ENCODE measurements at places on chromosomes 6 and 20.

GRCh38 chr6:163384510-163384909 is 30.0 kb upstream of the QKI start:
- no peak for DNase-seq

- no peak for DNase-seq
These were observed 50.1 kb upstream of the NCOA3 start for GRCh38 chr20:47451602-47451904.

DNA sequence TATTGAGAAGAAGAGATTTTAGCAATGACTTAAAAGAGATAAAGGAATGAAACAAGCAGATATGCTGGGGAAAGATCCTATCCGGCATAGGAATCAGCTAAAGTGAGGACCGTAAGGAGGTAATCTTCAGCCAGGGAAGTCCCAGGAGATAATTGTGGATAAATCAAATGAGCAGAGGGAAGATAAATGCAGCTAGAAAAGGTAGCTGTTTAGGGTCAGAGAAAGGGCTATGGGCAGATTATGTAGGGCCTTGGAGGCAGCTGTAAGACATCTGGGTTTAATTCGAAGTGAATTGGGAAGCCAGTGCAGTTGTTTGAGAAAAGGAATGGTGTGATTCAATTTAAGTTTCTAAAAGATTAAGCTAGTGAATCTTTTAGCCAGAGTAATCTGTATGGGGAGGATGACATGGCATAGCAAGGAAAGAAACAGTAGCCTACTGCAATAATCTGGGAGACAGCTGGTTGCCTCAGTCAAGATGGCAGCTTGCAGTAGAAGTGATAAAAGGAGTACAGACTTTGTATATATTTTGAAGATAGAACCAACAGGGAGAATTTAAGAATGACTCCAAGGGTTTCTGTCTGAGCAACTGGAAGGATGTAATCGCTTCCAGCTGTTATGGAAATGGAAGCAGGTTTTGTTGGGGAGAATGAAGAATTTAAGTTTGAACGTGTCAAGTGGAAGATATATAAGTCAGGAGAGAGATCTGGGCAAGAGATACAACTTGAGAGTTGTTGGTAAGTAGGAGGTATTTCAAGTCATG is 552.3 kb upstream of the FLRT3 start:
- no peak for DNase-seq

GRCh38 chr6:144321839-144322591 is 36.9 kb downstream of the UTRN start:
- DNase-seq = peak; percentile 40

DNA sequence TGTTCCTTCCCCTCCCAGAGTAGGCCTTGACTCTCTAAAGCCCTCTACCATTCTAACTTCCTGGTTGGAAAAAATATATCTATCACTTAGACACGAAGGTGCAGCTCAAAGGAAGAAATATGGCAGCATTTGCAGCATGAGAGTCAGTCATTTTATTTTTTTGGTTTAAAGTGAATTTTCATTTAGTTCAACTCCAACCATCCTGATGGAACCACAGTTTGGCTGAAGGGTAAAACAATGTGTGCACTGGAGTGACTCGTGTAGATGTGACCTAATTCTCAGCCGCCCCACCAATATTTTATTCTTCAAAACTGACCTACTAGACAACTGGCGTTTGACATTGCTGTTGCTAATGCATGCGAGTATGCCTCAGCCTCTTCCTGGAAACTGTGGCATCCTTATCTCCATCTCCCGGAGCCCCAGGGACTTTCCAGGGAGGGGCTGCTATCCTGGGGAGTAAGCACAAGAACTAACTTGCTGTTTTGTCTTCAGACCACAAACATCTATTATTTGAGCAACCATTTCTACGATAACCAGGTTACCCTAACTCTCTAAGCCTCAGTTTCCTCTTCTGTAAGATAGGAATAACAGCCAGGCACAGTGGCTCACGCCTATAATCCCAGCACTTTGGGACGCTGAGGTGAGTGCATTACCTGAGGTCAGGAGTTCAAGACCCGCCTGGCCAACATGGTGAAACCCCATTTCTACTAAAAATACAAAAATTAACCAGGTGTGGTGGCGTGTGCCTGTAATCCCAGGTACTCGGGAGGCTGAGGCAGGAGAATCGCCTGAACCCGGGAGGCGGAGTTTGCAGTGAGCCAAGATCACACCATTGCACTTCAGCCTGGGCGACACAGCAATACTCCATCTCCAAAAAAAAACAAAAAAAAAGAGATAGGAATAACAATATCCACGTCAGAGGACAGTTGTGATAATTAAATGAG is 148.7 kb upstream of the JARID2 start:
- DNase-seq = no peak

- no peak for DNase-seq
These were observed 57.7 kb downstream of the PDE10A start for GRCh38 chr6:165605182-165605875.

- DNase-seq = no peak
These were observed 881.5 kb downstream of the C6orf118 start for GRCh38 chr6:164427728-164428402.

GRCh38 chr20:8168785-8169288 is 36.8 kb downstream of the PLCB1 start:
- no peak for DNase-seq

- no peak for DNase-seq
These were observed 420.1 kb upstream of the BTBD3 start for GRCh38 chr20:11497545-11497944.

DNA sequence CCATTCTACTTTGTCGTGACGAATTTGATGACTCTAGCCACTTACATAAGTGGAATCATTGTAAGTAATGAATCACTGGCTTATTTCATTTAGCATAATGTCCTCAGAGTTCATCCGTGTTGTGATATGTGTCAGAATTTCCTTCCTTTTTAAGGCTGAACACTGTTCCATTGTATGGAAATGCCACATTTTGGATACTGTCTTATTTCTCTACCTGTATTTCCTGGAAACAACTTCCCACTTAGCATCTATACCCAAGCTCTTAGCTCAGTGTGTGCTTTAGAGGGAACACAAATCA is 28.8 kb upstream of the GGTLC1 start:
- no peak for DNase-seq

DNA sequence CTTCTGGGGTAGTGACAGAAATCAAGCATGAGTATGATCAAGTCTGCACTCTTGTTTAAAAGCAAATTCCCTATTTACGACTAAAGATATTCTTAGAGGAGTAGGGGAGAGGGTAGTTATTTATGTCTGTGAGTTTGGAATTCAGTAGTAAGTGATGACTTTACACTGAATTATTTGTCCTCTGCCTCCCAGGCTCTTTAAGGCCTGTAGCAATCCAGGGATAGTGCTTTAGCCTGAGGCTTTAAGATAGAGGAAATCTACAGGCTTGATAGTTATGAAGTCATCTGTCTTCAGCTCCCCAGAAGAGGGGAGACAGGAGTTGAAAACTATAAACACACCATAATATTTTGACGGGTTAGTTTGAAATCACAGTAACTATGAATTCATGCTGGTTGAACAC is 664.5 kb downstream of the EPM2A start:
- peak; percentile 43 for DNase-seq

GRCh38 chr20:26169506-26169905 is 472.9 kb upstream of the ZNF337 start:
- peak; percentile 54 for DNase-seq

- DNase-seq = no peak
These were observed 116.1 kb upstream of the NXT1 start for GRCh38 chr20:23234311-23235078.

DNA sequence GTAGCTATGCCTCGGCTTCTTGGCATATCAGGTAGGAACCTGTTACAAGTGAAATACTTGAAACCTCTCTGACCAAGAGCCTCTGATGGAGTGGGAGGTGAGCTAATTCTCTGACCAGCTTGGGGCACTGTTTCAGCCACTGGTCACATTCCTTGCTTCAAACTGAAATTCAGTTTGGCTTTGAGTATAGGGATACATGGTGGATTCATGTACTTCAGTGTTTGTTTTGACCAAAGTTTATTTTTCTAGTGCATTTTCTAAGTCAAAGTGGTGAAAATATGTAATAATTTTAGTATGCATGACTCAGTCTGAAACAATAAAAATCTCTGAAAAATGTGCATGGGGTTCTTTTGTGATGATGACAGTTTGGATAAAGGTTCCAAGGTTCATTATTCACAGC is 18.6 kb downstream of the TTPAL start:
- no peak for DNase-seq

- no peak for DNase-seq
These were observed 83.3 kb downstream of the PLCB1 start for GRCh38 chr20:8215361-8215781.

DNA sequence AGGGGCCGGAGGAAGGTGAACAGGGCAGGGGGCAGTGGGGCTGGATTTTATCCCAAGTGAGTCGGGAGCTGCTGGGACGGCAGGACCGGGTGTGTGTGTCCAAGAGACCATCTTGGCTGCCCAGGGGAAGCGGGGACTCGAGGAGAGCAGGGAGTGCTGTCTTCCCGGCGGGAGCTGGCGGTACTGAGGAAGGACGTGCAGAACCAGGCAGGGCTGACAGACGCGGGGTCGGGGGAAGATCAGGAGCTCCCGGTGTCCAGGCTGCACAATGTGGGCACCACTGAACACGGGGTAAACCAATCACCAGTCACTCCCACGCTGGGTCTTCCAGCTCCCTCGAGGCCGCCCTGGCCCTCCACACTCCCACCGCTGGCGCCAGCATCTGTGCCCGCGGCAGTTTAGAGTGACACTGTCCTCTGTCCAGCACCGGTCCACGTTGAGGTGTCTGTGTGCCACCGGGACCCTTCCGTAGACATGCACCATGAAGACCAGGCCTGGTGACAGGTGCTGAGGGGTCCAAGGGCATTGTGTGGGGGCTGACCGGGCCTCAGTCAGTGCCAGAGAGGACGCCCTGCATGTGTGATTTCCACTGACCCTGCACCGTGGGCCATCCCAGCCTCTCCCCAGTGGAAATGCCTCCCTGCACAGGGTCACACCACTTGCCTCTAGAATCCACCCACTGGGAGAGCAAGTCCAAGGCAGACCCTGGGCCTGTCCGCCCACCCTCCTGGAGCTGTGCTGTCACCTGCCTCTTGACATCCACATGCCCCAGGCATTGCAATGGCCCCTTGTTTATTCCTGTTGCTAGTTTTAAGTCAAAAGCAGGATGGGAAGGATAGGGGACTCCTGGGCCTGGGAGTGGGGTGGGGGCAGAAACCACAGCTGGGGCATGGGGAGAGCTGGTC is 401.9 kb downstream of the TAF4 start:
- DNase-seq = no peak

GRCh38 chr6:34213772-34214171 is 22.9 kb upstream of the HMGA1 start:
- no peak for DNase-seq

GRCh38 chr6:14732844-14733757 is 512.8 kb upstream of the JARID2 start:
- DNase-seq = no peak

DNA sequence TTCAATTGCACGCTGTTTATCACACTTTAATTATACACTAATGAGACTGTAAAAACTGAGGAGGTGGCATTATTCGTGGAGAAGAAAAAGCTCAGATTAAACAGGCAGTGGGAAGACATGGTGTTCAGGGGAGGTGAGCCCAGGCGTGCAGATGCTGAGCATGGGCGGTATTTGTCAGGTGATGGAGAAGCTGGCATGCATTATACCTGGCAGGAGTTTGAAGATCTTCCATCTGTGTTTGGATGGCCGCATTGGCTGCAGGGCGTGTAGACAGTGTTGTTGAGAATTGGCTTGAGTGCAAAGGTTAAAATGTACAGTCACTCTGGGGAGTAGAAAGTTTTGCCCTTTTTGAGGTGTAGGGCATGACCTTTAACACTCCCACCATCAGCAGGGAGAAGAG is 213.8 kb downstream of the ERMARD start:
- no peak for DNase-seq

DNA sequence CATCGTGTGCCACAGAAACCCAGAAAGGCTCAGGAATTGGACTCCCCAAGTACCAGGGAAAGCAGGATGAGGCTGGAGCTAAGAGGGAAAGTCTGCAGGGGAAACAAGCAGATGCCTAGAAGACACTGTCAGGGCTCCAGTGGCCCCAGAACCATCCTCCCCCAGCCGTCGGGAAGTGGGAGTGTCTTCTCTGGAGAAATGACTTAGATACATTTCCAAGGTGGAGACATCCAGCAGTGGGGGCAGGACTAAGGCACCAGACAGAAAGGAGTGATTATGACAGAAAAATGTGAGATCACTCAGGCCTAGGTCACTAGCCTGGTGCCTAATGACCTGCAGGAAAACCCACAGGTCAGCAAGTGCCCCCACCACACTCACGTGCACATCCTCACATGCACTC is 36.0 kb upstream of the VSX1 start:
- DNase-seq = no peak

GRCh38 chr20:39295301-39295700 is 333.2 kb downstream of the DHX35 start:
- DNase-seq = no peak

DNA sequence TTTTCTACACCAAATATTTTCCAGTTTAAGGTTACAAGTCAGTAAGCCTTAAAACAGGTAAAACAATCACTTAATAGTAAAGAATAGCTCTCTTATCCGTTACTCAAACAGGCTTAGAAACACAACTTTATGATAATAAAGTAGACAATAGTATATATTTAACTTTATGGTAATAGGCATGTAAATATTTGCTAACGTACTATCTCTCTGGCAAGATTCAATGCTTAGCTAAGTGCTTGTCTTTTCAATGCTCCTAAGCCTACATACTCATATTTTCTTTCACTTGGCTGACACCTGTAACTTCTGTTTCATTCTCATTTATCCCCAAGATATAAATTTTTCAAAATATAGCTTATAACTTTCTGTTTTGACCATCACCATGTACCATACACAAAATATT is 358.2 kb downstream of the HTR1B start:
- no peak for DNase-seq

DNA sequence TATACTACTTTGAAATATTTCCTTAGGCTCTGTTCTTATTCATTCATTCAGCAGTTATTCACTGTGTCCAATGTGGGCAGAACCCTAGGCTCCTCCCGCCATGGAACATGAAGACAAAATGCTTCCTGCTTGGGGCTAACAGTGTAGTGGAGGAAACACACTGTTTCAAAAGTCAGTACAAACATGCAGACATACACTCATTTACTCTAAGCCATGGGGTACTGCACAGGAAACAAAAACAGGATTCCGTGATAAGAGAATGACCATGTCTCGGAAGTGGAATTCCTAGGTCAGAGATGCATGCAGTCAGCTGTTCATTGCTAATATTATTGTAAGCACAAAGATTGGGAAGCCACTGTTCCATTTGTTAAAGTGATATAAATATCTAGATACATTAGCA is 18.4 kb upstream of the FAM209A start:
- DNase-seq = no peak

- no peak for DNase-seq
These were observed 16.7 kb upstream of the DEF6 start for GRCh38 chr6:35280903-35281302.

DNA sequence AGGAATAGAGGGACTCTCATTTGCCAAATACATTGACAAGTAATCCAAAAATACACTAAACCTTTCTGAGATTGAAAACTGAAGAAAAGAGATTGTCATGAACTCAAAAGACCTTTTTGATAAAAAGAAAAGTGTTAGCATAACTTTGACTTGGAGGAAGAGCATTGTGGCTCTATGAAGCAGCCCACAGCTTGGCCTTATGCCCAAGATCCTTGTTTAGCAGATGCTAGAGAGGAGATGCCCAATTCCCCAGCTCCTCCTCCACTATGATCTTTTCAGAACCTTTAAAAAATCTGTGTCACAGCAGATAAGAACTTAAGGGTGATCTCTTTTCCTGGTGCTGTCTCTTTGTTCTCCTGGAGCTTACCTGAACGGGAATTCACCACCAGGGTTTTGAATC is 35.8 kb upstream of the IGF2R start:
- DNase-seq = no peak
